ENCODE measurements at places on chromosomes 6 and 20.

DNA sequence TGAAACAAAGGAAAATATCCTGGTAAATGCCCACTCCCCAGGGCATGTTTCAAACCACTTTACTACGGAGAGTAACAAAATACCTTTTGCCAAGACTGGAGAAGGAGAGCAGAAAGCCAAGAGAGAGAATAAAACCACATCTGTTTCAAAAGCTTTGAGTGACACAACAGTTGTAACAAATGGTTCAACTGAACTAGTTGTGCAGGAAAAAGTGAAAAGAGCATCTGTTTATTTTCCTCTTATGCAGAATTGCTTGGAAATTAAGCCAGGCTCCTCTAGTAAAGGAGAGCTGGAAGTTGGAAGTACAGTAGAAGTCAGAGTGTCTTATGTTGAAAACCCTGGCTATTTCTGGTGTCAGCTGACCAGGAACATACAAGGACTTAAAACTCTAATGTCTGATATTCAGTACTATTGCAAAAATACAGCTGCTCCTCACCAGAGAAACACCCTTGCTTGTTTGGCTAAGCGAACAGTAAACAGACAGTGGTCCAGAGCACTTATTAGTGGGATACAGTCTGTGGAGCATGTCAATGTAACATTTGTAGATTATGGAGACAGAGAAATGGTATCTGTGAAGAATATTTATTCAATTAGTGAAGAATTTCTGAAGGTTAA, 2.6 kb downstream of the TDRD6 start:
- no peak for DNase-seq

- DNase-seq = no peak
Observed at GRCh38 chr20:704726-705125, 29.1 kb upstream of the SCRT2 start.

DNA sequence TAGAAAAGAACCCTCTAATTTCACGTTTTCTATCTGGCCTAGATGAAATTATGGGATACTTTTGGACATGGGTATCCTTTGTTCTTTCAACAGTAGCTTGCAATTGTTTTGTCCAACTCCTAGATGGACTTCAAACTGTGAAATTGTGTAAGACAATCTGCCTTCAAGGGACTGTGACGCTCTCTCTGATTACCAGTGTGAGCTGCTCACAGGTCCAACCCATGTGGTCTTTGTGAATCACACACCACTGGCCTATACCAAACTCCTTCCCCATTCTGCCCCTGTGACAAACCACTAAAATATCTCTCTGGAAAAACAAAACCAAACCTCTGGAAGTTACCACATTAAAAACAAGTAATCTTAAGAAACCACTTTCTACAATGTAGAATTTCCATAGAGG, 59.5 kb downstream of the NINL start:
- no peak for DNase-seq

DNA sequence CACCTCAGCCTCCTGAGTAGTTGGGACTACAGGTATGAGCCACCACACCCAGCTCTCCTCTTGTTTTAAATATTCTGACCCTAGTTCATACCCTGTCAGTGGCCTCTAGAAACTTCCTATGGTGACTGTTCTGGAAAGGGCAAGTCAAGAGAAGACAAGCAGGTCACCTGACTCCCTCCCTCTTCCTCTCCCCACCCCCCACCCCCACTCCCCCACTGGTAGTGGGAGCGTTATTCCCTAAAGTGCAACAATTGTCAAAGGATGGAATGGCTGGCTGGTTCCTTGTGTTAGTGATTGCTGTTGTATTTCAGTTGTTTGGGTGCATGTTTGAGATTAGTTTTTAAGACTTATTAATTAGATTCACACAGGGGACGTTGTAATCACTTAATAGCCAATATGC, 136.1 kb downstream of the CARMIL1 start:
- no peak for DNase-seq
